ENCODE measurements at places on chromosomes 3 and 15.

DNA sequence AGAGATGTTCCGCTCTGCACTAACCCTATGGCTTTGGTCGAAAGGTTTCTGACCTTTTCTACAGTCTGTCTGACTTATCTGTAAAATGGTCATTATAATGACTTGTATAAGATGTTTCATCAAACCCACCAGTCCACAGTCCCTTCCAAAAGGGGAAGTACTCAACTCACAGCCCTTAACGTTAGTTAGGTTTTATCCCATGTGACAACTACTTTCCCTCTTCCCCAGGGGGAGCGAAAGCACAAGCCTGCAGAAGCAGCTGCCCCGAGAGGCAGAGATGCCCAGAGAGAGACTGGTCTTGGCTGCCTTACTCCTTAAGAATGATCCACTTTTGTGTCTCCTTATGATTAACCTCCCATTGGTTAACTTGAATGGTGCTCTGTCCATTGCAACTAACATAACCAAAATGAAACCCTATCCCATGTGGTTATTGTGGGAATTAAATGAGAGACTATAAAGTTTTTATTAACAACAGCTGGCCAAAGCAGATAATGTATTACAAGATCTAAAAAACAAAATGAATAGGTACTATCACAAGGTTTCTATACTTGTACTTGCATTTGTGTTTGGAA lies 6.4 kb downstream of the ASTE1 start:
- no peak for DNase-seq

DNA sequence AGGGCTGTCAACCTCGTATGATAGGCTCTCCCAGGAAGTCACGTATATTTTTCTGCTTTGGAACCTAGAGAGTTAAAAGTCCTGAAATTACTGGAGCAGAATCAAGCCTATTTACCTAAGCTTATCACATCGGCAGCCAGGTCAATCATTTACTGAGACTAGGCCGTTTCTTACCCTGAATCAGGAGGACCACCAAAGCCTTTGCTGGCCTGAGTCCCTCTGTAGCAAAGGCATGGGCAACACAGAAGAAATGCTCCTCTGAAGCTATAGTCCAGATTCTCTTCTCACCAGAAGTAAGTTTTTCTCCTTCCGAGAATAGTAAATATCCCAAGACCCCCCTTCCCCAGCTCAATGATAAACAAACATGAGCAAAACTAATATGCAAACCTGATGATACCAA lies 125.9 kb upstream of the PHLDB2 start:
- DNase-seq = no peak

GRCh38 chr3:52836471-52836845 lies 1.6 kb upstream of the MUSTN1 start:
- no peak for DNase-seq

DNA sequence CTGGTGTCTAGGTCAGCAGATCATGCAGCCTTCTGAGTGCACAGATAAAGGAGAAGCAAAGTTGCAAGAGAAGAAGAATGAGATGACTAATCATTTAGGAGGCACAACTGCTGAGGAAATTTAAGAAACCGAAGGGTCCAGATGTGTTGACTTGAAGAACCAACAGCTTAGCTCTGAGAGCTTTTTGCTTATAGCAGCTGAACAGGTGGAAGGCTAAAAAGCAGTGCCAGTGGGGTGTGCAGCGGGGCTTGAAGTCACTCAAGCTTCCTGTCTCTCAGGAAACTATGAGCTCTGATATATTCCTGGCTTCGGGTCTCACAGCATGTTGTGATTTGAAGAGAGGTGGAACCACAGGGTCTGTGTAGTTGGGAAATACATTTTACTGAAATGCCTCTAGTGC lies 305.7 kb downstream of the RYR3 start:
- no peak for DNase-seq

All from stimulated activated naive CD8-positive, alpha-beta T cell treated with anti-CD3 and anti-CD28 coated beads, Interleukin-15, amount 100 ng/mL, for 72 hours (primary cell).